ENCODE measurements at places on chromosomes 3 and 15. TPM values are rescaled to one million over a fixed set of nuclear protein-coding genes. Genes with fewer than 3 reads are reported as not detected.

GRCh38 chr15:33104212-33104611, 90.3 kb downstream of the FMN1 start:
- DNase-seq = peak; percentile 14
- peaks cover 19% of the 10 kb centered on the region for H3K4me1 ChIP-seq
- H3K27ac ChIP-seq = no peak overlapping the region
- H3K27me3 ChIP-seq = peaks cover 14% of the 10 kb centered on the region

DNA sequence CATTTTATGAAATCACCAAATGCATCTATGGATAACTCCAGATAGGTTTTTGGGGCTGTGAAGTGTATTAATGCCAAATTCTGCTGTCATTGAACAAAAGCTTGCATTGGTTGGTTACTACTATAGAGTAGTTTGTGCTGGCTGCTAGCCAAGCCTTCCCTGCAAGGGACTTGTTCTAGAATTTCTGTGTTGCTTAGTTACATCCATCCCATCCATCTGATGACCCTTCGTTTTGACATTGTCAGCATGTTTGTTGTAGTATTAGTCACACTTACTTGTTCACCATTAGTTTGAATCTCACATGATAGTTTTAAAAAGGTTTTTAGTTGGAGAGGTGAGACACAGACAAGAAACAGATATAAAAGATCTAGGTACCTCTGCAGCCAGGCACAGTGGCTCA, 7.0 kb upstream of the NIPA2 start:
- no peak overlapping the region for H3K27ac ChIP-seq
- H3K36me3 ChIP-seq = peaks cover 16% of the 10 kb centered on the region
- H3K4me1 ChIP-seq = no peaks in the 10 kb centered on the region
- H3K27me3 ChIP-seq = no peaks in the 10 kb centered on the region
- no peak overlapping the region for H3K4me3 ChIP-seq
- no peak for DNase-seq

GALNT15 gene
- polyA plus RNA-seq = not detected

- H3K27ac ChIP-seq = peak overlapping the region; percentile 76
- peaks cover 5% of the 10 kb centered on the region for H3K27me3 ChIP-seq
- no peak for DNase-seq
- H3K4me1 ChIP-seq = peaks cover 37% of the 10 kb centered on the region
- no peaks in the 10 kb centered on the region for H3K36me3 ChIP-seq
- peak overlapping the region; percentile 90 for H3K4me3 ChIP-seq
These were observed 828 bp downstream of the THOC7 start for GRCh38 chr3:63862804-63863149.

ECE2 gene
- polyA plus RNA-seq = not detected

GRCh38 chr3:54294214-54294613, 171.9 kb downstream of the CACNA2D3 start:
- no peaks in the 10 kb centered on the region for H3K27me3 ChIP-seq
- no peaks in the 10 kb centered on the region for H3K4me1 ChIP-seq
- H3K4me3 ChIP-seq = no peak overlapping the region

VEPH1 gene
- not detected for polyA plus RNA-seq
